ENCODE measurements at places on chromosomes 7 and 10.

DNA sequence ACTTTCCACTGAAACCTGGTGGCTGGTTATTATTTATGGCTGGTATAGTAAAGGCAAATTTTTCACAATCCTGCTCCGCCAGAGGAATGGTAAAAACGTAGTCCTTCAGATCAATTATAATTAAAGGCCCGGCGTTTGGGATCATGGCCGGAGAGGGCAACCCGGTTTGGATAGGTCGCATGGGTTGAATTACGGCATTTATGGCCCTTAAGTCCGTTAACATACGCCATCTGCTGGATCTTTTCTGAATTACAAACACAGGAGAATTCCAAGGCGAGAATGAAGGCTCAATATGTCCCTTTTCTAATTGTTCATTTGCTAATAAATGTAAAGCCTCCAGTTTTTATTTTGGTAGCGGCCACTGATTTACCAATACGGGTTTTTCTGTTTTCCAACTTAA is 11.3 kb upstream of the TAS2R3 start:
- no peak for DNase-seq

DNA sequence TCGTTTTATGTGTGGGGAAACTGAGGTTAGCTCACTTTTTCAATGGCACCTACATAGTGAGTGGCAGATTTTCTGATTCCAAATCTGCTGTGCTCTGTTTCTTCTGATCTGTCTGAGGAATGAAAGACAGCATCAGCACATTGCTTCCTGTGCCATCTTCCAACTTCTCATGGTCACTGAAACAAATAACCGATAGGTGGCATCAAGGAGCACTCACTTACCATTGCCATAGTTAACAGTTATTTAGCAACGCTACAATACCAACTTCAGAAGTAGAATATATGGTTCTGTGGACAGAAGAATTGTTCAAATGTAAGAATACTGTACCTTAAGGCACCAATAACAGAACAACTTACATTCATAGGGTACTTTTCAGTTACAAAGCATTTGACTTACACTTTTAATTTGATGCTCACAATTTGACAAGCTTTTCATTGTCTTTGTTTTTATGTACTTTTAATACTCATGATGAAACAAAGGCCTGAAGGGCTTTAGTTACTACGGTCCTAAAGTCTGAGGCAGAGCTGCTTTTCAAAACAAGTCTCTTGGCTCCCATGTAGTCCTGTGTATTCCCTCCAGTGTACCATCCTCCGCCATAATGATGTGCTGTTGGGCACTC is 228.9 kb upstream of the TCF7L2 start:
- DNase-seq: no peak

DNA sequence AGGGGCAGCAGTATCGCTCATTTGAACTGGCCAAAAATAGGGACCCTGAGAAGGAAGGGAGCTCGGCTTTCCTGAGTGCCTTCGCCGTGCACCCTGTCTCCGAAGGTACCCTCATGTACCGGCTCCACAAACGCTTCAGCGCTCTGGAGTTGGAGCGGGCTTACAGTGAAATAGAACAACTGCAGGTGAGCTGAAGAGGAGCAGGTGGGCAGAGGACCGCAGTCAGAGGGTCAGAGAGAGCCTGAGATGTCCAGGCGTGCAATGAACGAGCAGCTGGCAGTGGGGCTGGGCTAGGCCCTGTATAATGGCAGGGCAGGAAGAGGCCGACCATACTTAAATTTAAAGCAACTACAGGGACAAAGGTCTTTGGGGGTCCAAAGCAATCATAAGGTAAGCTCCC is 4.1 kb downstream of the CHPF2 start:
- DNase-seq: no peak

- no peak for DNase-seq
These were observed 6.9 kb downstream of the IFIT1B start for GRCh38 chr10:89384474-89385340.

DNA sequence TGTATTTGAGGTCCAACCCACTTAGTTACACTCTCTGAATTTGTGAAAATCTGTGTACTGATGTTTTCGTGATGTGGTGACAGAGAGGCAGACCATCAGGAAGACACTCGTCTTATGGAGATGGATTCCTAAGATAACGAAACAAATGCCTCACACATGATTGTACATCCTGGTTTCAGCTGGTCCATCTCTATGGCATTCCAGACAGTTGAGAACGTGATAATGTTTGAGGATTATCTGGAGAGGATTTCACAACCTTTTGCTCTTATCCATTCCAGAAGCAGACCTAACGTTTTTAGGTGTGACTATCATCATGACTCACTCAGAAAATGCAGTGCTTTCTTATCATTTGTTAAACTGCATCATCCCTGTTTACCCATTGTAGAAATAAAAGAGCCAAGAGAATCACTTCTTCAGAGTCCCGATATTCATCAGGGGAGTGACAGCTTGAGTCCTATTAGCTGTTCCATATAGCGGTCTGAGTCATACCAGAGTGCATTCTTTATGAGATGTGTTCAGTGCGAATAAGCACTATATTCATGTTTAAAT is 74.5 kb downstream of the BMPER start:
- DNase-seq: no peak

GRCh38 chr7:151869968-151870918 is 6.7 kb downstream of the PRKAG2 start:
- no peak for DNase-seq
